ENCODE measurements at places on chromosomes 1 and 21.
A peak's percentile ranks its signal among the peaks of the same experiment; 100 is the strongest.

GRCh38 chr1:76262601-76263000 is 188.1 kb downstream of the ST6GALNAC3 start:
- DNase-seq: no peak

GRCh38 chr1:232624546-232625281 is 5.2 kb downstream of the SIPA1L2 start:
- no peak for DNase-seq

DNA sequence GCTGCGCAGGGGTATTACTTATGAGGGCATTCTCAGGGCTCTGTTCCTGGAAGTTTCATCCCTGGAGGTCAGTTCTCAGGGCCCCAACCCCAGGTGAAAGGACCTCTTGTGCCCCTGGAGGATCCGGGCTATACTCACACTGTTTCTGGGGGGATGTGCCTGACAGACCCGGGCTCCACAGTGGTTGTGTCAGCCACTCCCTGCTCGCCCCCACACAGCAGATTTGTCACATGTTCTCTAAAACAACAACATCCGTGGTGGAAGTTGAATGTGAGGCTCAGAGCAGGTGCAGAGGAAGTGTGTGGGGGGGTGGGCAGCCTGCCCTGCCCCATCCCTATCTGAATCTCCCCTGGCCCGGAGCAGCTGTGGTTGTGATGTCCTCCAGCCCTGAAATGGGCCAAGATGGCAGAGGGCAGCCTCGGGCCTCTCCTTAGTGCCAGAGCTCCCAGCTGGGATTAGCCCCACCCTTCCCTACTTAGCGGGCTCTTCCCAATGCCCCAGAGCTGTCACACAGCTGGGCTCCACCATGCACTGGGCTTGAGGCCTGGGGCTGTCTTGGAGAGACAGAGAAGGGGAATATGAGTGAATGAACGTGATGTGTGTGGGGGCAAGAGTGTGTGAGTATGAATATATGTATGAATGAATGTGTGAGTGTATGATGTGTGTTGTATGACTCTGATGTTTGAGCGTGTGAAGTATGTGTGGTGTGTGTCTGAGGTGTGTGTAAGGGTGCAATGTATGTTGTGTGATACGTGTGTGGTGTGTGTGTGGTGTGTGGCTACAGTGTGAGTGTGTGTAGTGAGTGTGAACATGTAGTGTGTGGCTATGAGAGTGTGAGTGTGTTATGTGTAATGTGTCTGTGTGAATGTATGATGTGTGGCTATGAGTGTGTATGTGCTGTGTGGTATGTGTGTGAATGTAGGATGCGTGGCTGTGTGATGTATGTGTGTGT is 1.5 kb upstream of the FCMR start:
- no peak for DNase-seq

GRCh38 chr1:21625390-21626190 is 43.6 kb downstream of the RAP1GAP start:
- no peak for DNase-seq

DNA sequence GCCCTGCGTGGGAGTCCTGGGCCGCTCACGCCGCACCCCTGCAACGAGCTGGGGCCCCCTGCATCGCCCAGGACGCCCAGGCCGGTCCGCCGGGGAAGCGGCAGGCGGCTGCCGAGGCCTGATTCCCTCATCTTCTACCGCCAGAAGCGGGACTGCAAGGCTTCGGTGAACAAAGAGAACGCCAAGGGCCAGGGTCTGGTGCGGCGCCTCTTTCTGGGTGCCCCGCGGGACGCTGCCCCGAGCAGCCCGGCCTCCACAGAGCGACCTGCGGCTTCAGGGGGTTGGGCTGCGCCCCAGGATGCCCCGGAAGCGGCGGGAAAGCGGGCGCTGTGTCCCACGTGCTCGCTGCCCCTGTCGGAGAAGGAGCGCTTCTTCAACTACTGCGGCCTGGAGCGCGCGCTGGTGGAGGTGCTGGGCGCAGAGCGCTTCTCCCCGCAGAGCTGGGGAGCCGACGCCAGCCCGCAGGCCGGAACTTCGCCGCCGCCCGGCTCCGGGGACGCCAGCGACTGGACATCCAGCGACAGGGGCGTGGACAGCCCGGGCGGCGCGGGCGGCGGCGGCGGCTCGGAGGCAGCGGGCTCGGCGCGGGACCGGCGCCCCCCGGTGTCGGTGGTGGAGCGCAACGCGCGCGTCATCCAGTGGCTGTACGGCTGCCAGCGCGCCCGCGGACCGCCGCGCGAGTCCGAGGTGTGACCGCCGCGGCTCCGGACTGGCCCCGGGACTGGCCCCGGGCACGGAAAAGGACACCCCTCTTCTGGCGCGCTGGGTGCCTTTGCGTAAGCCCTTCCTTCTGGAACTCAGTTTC is 2.7 kb downstream of the FAM110D start:
- peak; percentile 45 for DNase-seq

DNA sequence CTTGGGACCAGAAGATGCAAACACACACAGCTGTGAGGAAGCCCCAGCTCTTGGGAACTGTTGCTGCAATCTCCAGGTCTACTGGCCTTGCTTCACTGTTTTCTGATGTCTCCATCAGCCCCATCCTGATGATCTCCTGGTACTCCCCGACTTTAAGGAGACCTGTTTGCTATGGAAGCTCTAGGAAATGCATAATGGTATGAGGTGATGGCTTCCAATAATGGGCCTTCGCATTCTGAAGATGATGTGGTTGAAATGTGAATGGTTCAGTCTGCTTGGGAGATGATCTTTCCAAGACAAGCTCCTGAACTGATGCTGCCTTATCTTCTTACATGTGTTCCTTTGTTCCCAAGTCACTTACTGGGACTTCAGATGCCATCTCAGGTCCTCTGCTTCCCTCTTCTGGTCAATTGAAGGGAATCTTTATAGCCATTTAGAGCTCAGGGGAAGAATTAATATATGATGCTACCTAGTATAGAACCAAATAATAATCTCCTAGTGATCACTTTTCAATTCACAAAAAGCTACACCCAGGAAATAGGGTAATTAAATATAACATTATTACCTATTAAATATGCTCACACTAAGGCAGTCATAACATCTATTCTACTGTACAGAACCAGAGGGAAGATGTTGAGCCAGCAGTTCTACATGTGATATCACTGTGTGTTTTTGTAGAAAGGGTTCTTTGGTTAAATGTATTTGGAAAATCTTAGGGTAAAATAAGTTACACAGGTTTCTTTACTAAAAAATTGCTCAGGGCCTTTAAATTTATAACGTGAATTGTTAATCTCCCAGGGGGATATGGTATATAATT is 73.9 kb upstream of the VTCN1 start:
- DNase-seq: peak; percentile 72

- no peak for DNase-seq
These were observed 894.7 kb downstream of the ADGRL2 start for GRCh38 chr1:82695443-82695842.

DNA sequence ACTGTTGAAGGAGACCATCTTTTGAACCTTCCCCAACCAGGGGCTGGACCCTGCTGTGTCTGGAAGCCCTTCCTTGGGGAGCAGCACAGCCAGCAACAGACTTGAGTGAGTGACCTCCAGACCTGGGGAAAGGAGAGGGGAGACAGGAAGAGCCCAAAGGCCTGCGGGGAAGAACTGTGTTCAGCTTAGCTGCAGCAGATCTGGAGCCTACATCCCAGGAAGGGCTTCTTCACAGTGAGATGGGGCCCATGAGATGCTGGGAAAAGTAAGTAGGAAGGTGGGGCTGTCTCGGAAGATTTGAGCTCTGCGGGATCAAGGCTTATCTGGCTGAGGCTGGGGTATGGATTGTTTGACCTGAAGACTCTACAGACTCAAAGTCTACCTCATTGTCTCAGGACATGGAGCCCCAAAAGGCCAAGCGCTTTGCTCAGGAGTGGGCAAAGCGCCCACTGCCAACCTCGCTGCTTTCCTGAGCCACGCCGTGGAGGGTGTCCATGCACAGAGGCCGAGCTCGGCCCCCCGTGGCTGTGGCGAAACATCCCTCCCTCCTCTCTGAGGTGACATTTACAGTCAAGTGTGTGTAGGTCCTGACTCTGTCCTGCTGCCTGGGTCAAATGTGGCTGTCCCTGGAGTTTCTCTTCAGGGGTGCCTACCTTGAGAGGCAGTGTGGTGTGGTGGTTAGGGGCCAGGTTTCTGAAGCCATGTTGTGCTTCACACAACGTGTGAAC is 24.5 kb downstream of the SPOCD1 start:
- no peak for DNase-seq

GRCh38 chr1:1883092-1883873 is 7.6 kb downstream of the GNB1 start:
- peak; percentile 38 for DNase-seq

DNA sequence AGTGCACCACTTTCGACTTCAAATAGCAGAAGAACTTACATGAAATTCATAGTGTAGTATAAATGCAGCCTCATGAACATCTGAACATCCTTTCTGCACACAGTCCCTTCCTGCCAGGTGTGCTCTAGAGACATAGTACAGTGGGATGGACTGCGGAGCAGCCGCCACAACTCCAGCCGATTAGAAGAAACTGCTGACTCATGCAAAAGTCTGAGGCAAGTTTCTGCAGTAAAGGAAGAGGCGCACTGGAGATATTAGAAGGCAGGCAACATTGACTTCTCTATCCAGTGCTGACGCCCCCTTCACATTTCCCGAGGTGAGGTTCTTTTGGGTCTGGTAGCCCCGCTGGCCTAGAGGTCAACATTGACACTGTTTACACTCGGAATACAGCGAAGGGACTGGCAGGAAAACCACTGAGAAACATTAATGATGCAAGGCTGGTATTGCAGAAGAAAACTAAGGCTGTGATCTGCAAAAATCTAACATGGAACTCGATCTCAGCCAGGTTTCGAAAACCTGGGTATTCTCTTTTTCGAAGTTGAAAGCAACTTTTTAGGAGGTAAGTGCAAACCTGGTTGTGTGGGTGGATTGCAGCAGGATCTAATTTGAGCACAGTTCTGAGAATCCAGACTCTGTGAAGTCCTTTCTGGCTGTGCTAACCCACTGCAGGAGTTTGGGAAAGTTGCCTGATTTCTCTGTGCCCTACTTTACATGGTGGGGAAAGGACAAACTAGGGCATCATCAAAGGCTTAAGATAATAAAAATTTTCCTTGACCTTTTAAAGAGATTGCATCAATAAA is 90.7 kb downstream of the CDC7 start:
- no peak for DNase-seq

DNA sequence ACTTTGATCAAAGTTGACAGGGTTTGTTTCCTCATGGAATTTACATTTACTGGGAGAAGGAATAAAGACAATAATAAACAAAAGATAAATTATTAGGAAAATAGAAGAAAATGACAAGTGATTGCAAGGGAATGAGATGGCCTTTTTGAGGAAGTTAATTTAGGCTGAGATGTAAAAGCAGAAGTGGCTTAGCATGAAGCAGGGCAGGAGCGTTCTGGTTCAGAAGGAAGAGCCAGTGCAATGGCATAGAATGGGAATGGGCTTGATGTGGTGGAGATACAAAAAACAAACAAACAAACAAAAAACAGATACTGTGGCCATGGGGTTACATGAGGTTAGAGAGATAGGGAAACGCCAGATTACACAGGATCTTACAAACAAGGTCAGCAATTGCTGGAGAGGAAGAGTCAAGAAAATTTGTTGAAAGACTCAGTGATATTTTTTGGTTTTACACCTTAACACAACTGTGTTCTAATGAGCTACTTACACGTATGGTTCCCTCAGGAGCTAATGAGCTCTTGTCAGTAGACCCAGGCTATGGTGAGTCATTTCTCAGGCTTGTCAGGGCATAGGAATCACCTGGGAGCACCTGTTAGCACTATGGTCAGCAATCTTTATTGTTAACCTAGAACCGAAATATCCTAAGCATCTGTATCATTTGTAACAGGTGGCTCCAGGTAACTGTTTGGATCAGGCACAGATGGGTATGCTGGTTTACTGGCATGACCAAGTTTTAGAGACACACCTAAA is 8.7 kb upstream of the CADM3 start:
- no peak for DNase-seq

- peak; percentile 97 for DNase-seq
These were observed 50.8 kb upstream of the COL24A1 start for GRCh38 chr1:86207323-86207722.

- DNase-seq: peak; percentile 40
These were observed at the start of gene SYT14 for GRCh38 chr1:209937996-209938959. SYT14 (plus strand) TSS chr1:209938217; CDS start chr1:209938265, 48 bp downstream.

DNA sequence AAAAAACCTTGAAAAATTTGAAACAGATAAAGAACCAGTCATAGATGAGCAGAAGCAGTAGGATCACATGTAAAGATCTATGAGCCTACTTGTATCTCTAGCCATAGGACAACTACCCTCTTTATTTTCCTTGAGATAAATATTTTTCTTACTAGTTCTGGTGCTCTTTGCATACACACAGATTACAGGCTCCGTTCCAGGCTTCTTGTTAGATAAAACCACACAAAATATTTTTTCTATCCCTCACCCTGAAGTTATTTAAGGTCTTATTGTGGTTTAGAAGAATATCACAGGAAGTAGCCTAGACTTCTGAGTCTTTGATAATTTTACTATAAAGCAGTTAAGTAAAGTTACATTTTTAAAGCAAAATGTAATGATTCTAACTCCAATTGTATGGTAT is 512.2 kb downstream of the NEGR1 start:
- peak; percentile 86 for DNase-seq

DNA sequence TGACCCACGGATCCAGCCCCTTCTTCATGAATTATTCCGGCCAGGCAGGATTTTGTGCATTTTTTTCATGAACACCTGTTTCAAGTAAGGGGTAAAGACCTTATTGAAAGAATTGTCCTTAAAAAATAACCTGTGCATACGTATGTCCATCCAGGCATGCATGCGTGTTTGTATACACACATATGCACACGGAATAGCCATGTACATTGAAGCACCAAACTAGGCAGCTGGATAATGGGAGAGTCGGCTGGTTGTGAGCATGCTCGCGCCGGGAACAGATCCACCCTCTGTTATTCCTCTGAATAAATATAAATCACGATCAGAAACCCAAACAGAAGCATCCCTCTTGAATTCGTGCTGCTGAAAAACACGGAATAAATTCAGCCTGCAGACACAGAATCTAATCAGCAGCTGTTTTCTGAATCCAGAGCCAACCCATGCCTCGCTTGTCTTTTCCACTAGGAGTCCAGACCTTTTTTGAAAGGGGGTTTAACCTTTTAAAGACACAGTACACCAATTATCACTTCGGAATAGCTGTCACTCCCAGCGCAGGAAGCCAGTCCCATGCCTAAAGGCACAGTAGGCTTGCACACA is at the start of gene HIVEP3:
Gene HIVEP3, minus strand, starts transcription at position 473 of the 594 bp plus-strand sequence.
- peak; percentile 33 for DNase-seq

DNA sequence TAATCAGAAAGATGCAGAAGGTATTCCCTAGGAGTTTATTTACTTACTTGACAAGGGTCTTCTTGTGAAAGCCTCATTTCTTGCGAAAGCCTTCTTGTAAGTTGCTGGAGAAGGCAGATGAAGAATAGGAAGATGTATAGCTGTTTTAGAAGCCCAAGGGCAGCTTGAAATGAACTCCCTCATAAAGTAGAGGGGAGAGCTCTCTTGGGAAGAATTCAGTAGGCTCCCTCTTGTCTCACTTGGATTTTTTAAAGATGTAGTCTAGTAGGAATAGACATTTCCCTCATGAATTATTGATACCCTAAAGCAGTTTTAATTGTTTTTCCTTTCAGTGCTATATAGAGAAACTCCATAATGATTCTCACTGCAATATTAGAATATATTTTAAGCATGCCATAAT is 639.2 kb upstream of the CXADR start:
- no peak for DNase-seq

GRCh38 chr1:185603158-185603557 is 131.0 kb upstream of the HMCN1 start:
- no peak for DNase-seq

Data from fibroblast of skin of scalp (primary cell).